EH (cell line): ENCODE measurements at places on chromosomes 5 and 9.

GRCh38 chr5:135342551-135342875 lies 56.5 kb downstream of the MACROH2A1 start:
- DNase-seq: no peak

- no peak for DNase-seq
Measured at GRCh38 chr5:172640139-172640538, 924 bp upstream of the NEURL1B start.

DNA sequence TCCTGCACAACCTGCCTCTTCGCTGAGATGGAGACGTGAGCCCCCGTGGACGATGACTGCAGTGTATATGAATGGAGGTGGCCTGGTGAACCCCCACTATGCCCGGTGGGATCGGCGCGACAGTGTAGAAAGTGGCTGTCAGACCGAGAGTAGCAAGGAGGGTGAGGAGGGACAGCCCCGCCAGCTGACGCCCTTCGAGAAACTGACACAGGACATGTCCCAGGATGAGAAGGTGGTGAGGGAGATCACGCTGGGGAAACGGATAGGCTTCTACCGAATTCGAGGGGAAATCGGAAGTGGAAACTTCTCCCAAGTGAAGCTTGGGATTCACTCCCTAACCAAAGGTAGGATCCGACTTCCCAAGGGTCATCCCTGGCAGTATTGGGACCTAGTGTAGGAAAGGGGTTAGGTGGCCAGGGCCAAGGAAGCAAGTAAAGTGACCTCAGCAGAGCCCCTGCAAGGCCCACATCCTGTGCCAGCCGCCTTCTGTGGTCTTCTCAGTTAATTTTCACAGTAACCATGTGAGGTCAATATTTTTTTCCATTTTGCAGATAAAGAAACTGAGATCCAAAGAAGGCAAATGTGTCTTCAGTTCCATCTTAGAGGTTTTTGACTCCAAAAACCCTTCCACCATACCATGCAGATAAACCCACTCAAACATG lies 53.8 kb downstream of the NIM1K start:
- DNase-seq: no peak

DNA sequence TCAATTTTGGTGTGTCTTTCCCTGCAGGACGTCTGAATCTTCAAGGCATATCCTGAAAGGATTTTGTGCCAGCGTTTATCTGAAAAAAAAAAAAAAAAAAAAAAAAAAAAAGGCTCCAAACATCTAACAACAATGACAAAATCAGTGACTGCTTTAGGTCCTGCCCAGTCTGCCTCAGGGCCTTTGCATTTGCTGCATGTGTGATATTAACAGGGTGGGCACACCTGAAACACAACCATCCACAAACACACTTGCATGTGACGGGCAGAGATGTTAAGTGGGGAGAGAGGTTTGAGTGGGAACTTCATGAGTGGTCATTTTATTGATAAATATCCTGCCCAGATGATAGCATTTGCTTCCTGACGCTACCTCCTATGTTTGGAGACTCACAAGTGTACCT lies 82.4 kb upstream of the SAP30L start:
- DNase-seq: no peak

GRCh38 chr5:173689737-173690360 lies 73.4 kb upstream of the BOD1 start:
- no peak for DNase-seq

DNA sequence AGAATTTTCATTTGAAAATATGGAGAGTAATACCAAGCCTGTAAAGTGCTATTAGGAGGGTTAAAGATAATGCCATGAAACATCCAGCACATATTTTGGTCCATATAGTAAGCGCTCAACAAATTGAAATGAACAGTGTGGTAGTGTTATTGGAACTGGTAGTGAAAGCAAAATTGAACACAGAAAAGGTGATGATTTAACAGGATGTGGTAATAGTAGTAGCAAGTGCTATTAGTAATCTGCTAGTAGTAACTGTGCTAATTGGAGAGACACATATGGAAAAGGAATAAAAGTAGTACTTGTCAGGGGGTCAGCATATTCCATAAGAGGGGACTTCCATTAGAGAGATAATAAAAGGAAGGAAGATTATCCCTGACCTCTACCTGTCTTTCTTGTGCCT lies 187.3 kb downstream of the HTR1A start:
- DNase-seq: no peak

DNA sequence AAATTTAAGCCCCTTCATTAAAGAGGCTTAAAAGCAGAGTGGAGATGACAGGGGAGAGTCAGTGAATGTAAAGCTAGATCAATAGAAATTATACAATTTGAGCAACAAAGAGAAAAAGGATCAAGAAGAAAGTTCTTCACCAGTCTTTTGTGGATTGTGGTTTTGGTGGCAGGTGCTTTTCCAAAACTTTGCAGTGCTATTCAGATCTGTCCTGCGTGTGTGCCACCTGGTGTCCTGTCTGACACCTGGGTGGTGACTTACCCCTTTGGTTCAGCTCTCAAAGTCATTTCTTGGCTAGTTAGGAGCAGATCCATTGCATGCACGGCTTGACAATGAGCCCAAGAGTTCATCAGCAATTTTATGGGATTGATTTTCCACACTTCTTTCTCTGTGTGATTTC lies 69.4 kb downstream of the SREK1 start:
- DNase-seq: no peak
